ENCODE measurements at places on chromosomes 3 and 15. TPM values are rescaled to one million over a fixed set of nuclear protein-coding genes. Genes with fewer than 3 reads are reported as not detected.

GRCh38 chr3:42902257-42902656 is 3.7 kb upstream of the ZNF662 start:
- H3K4me3 ChIP-seq, result no peak overlapping the region
- H3K4me1 ChIP-seq, result no peaks in the 10 kb centered on the region
- DNase-seq, result no peak

DNA sequence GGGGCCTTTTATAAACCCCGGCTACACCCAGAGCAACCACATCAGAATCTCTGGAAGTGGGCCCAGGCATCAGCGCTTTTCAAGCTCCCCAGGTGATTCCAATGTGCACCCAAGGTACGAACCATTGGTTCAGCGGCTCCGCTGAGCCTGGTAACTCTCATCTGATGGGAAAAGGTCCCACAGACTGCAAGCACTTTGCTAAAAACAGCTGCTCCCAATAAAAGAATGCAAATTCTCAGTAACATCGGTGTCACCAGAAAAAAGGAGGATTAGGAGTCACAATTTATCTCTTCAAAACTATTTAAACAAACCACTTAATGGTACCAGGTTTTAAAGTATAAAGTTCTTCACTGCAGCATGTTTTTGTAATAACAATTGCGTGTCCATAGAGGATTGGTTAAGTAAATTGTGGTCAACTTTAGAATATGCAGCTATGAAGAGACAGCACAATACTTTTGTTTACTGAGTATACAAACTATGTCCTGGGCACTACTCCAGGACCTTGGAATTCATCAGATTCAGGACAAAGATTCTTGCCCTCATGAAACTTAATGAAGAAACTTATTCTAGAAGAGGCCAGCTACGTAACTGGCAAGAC is 660.7 kb upstream of the ADAMTS9 start:
- no peaks in the 10 kb centered on the region for H3K27me3 ChIP-seq
- no peak for DNase-seq

Gene CLDN16
- total RNA-seq, result 27.3 TPM

Gene UCN2
- total RNA-seq, result not detected

All from kidney (tissue), 22 donors.